ENCODE measurements at places on chromosomes 1 and 21.

- DNase-seq: peak; percentile 51
These were observed 1.5 kb upstream of the COL16A1 start for GRCh38 chr1:31705080-31705866.

DNA sequence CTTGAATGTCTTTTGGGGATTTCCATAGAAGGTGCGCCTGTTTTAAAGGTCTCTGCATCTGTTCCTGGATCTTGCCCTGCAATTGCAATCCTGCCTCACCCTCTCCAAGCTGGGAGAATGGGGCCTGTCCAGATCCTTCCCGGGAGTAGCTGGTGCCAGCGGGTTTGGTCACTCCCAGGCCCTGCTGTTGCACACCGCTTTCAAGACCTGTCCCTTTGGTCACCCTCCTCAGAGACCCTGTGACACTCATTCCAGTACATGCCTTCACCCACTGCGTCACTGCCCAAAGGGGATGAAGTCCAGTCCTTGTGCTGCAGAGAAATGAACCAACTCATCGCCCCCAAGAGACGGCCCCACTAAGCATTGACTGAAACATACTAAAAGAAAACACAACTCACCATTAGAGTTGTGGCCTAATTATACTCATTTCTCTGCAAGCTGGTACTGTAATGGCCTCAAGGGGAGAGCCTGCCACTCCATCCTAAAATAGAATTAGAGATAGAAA, 1.9 kb upstream of the IRF2BP2 start:
- peak; percentile 30 for DNase-seq

DNA sequence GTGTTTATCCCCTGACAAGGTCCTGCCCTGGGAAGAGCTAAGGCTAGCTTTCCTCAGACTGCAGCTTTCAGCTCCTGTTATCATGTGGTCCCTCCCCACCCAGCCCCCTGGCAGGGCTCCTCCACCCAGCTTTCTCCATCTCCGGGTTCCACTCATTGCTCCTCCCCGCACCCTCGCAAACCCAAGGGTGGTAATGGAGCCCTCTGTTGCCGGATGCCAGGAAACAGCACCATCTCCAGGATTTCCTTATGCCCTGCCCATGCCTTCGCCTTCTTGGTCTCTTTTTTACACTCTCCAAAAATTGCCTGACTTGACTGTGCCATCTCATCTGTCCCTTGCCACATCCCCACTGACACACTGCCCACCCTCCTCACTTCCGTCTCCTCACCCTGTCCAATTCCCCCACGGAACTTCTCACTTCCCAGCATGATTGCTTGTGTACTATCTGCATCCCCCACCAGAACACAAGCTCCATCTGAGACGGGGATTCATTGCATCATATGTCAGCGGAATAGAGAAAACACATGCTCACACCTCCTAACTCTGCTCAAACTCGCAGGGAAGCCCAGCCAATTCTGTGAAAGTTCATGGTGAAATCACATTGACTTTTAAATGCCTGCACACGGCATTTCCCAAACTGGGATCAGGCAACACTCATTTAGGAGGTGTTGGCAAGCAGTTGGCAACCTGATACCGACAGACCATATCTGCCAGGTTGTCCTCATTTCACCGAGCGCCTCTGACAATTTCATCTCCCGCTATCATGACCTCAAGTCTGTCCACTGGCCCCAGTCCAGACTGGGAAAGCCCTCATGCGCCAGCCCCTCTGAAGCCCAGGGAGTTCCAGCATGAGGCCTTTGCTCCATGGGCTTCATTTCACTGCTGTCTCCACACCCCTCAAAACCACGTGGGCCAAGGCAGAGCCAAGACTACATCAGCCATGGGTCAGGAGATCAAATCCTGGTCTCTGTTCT, 201.1 kb downstream of the MATN1 start:
- no peak for DNase-seq

GRCh38 chr1:40981691-40982448, 2.4 kb downstream of the CTPS1 start:
- no peak for DNase-seq

DNA sequence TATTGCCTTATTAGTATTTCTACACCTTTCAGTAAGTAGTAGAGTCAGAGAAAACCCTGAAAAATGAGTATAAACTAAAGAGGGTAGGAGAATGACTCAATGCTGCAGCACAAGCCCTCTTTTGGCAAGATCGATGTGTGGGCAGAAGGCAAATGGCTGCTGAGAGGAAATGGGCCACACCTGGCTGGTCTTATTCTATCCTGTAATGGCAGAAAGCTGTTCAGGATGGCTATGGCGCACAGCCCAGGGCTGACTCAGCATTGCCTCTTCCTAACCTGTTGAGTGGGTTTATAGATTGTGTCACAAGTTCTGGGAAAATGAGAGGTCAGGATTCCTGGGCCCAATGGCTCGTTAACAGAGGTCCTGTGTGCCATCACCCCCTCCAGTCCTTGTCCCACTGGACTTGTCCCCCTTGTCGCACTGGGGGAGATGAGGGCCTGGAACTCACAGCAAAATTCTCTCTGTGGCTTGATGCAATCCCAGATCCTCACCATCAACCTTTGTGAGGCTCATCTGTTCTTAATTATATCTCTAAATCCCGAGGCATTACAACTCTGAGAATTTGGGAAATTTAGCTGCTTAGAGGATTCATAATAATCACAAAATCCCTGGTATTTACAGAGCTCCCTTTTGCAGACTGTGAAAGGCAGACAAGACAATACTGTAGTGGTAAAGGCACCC, 13.2 kb downstream of the HMGB4 start:
- DNase-seq: peak; percentile 72

DNA sequence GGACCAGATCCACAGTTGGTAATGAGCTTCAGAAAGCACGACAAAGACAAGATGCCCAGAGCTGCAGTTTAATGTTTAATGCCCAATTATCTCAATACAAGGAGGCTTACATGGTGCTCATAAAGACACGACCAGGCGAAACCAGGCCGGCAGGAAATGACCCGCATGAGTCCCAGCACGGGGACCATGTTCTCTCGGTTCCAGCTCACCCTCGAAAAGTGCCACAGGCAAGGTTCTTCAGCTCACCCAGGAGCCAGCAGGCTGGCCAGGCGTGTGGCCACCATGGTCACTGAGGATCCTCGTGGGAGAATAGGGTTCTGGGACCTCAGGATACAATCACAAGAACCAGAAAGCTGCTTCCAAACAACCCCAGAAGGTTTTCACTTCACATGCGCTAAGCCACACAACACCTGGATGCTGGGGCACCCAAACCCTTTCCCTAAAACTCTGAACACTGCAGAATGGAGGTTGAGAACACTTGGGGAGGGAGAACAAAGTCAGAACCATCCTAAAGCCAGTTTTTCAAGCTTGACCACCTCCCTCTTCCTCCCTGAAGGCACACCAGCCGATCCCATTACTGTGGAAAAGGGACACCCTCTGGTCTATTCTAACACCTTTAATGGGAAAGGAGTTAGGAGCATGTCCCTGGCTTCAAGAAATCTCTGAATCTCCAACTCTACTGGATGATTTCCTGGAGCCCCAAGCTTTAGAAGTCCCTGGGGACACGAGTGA, 22.6 kb upstream of the ASAP3 start:
- DNase-seq: no peak

DNA sequence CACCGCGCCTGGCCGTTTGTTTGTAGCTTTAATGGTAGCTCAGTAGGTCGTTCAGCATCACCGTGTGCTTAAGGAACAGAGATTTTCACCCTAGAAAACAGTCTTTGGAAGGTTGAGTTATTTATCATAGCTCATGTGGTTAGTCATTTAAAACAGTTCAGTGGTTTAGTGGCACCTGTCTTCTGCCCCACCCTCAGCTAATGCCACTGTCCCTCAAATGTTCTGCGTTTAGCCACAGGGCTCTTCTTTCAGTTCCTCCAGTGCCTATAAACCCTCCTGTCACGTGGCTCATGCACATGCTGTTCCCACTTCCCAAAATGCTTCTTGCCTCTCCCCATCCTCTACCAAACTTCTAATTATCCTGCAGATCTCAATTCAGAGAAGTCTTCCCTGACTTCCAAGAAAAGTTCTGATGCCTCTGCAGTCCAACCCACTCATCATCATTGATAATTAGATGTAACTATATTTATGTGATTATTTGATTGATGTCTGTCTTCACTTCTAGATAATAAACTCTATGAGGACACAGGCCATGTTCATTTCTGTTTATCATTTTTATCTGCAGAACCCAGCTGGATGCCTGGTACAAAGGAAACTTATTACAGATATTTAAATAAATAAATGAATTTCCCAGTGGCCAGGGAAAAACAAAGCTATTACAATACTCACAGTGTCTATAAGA, 14.4 kb upstream of the DIPK1A start:
- no peak for DNase-seq

GRCh38 chr1:117646956-117647355, 41.1 kb downstream of the TENT5C start:
- no peak for DNase-seq

- DNase-seq: peak; percentile 57
These were observed 51.7 kb downstream of the CSMD2 start for GRCh38 chr1:34113362-34113761.

GRCh38 chr1:227422581-227422980, 104.3 kb upstream of the CDC42BPA start:
- no peak for DNase-seq

GRCh38 chr1:233281711-233282581, 13.6 kb downstream of the PCNX2 start:
- no peak for DNase-seq

GRCh38 chr1:19656780-19657466, 7.8 kb upstream of the HTR6 start:
- peak; percentile 9 for DNase-seq

GRCh38 chr1:58727364-58727763, 27.5 kb upstream of the MYSM1 start:
- DNase-seq: no peak

DNA sequence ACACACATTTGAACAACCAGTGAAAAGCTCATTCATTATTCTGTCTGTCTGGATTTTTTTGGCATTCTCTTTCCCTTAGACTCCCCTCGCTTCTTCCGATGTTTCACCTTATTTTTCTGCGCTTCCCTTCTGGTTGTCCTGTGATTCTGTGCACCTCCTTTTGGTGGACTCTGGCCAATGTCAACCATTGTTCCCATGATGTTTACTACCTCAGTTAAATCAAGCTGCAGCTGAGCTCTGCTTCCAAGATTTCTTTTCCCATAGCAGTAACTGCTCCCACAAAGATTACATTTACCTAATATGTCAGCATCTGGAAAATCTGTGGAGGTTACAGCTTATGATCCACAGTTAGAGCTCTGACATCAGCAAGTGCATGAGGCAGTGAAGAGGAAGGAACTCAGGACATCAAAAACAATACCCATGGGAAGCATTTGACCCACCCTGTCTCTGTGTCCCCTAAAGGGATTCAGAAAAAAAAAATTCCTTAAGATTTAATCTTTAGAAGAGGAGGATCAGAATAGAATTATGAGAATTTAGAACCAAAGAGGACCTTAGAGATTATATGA, 69.9 kb upstream of the ADAMTS5 start:
- no peak for DNase-seq

DNA sequence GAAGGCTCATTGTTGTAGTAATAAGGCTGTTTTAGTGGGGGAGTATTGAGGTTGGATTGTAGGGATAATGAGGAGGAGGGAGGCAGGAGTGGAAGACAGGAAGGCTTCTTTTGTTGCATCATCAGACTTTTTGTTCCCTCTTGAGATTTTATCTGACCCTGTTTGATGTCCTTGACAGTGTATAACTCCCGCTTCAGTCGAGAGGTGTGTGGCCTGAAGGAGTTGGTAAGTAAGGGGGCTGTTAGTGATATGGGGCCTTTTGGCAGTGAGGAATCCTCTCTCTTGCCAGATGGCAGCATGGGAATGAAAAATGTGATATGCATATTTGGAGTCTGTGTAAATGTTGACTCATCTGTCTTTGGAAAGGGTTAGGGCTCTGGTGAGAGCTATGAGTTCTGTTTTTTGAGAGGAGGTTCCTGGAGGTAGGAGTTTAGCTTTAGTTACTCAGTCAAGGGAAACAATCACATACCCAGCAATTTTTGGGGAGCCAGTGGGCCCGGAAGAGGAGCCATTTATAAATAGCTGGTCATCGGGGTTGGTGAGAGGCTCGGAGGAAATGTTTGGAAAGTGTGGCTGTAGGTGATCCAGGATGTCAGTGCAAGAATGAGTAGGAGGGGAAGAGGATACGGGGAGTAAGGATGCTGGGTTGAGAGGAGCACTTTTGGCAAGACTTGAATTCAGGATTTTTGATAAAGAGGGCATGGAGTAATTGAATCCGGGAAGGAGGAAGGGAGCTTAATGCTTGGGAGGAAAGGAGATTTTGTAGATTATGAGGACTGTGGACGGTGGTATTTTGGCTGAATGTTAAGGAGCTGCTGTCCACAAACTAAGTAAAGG, 136.7 kb upstream of the ETV3 start:
- DNase-seq: no peak

All from posterior cingulate gyrus (tissue), 11 donors.